ENCODE measurements at places on chromosomes 16 and 17.

GRCh38 chr16:58649707-58650106 is 20.1 kb upstream of the CNOT1 start:
- DNase-seq = no peak

DNA sequence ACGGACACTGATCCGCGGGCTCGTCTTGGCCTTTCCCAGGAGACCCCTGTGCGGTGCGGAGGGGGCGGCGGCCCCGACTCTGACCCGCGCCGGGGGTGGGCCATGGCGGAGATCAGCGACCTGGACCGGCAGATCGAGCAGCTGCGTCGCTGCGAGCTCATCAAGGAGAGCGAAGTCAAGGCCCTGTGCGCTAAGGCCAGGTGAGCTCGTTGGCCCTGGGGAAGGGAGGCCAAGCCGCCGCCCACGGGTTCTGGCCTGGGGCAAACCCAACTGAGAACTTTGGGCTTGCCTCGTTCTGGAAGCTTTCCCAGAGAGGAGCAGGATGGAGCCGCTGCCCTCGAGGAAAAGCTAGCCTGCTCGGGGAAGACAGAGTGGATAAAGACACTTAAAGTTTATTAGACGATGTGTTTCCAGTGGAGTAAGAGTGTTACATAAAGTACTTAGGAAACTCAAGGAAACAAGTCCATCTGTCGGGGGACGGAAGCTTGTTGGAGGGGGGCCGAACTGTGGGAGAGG is 540 bp downstream of the PPP4C start:
- DNase-seq = no peak

DNA sequence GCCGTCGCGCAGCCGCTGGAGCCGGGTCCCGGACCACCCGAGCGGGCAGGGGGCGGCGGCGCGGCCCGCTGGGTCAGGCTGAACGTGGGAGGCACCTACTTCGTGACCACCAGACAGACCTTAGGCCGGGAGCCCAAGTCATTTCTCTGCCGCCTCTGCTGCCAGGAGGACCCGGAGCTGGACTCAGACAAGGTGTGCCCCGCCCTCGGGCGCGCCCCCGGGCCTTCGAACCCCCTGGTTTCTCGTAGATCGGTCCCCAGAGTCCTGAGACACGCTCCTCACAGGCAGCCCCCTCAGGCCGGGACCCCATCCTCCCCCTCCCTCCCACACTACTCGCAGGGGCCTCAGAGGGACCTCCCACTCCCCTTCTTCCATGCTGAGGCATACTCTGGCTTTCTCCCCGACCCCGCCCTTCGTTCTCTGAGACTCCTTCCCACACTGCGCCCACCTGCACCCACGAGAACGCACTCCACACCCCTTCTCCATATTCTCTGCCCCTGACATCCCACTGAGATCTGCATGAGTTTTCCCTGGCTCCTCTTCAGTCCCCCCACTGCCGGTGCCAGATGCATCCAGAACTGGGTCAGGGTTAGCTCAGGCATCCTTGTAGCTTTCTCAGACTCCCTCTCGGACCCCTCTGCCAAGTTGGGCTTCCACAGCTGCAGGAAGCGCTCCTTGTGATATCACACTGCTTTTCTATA is 523 bp downstream of the KCTD2 start:
- no peak for DNase-seq

GRCh38 chr17:4472286-4472685 is 26.4 kb upstream of the SPNS2 start:
- no peak for DNase-seq

DNA sequence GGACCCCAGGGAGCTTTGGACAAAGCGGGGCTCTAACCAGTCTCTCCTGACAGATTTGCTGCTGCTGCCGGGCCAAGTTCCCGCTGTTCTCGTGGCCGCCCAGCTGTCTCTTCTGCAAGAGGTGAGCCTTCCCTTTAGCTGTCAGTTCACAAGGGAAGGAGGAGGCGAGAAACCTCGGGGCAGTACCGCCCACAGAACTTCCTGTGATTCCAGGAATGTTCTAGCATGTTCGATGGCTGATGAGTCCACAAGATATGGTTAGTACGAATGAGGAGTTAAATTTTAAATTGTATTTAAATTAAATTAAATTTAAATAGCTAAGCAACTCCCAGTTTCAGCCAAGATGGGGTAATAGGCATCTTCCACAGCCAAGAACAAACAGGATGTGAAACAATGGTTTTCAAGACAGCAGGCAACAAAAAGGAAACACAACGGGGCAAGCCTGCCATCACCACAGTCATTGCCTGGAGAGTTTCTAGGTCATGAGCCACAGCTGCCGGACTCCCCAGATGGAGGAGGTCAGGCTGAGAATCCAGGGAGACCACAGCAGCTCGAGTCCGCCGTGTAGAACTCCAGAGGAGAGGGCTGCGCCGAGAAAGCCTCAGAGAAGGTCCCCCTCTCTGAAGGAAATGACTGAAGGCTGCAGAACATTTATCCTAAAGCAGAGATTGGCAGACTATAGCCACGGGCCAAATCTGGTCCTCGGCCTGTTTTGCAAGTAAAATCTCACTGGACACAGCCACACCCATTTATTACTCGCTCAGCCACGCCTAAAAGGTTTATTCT is 9.5 kb upstream of the TCF25 start:
- no peak for DNase-seq

DNA sequence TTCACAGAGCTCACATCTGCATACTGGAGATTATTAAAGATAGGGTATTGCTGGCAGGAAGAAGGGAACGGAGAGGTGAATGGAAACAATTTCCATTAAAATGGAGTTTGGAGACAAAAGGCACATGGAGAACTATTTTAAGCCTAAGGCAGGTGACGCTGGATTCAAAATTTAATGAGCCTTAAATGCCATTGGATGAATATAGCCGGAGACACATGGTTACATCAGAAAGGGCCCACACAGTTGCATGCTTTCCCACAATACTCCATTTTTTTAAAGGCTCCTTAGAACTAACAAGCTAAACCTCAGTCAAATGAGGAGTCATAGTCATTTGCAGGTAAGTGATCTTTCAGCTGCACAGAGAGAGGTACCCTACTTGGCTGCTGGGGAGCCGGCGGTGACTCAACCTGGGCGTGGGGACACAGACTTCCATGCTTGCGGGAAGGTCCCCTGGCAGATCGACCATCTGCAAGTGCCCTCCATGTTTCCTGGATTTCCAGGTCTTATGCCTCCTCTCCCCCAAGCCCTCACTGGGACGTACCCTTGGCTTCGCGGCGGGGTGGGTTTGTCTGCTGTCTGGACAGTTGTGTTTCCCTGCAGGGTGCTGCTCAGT is 259.2 kb downstream of the CBLN1 start:
- no peak for DNase-seq

DNA sequence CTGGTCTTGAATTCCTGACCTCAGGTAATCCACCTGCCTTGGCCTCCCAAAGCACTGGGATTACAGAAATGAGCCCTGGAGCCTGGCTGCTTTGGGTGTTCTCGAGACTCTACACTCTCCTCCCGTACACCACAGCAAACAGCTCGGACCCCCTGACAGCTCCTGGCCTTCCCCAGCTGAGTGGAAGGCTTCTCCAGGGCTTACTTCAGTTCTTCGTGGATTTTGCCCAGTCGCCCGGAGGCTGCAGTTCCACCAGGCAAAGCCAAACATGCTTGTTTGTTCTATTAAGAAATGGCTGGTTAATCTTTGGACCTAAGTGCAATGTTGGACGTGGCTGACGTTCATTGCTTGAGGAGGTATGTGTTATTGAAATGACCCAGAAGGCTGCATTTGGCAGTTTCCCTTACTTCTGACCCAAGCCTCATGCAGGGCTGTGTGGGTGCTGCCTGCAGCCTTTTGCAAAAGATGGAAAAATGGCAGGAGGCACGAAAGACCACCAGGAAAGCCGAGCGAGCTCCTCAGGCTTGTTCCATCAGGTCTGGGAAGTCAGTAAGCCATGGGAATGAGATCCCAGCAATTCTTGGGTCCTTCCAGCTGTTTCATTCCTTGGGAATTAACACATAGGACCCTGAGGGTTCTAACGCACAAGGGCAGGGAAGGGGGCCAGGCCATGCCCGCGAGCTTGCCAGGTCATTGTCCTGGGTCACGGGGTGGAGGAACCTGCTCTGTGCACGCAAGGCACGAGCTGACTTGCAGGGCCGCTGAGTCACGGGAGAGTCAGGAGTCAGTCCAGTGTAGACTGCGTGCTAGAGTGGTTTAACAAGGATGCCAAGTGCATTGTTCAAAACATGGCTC is 23.9 kb upstream of the KLHDC4 start:
- DNase-seq = no peak

GRCh38 chr17:13986855-13987254 is 82.4 kb upstream of the COX10 start:
- no peak for DNase-seq

DNA sequence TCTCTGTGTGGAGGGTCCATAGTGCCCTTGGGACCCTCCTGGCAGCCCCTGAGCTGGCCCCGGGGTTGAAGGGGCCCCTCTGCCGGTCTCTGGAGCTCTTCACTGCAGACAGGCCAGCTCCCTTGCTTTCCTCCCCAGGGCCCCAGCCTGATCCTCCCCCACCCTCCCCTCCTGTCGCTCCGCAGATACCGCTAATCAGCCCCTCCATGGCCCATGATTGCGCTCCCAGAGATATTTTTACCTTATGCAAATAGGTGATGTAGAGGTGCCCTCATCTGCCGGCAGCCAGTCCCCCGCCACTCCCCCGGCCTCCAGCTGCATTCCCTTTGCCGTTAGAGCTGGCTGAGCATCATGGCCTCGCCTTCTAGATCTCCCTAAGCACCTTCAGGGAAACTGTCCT is 9.2 kb downstream of the MMP15 start:
- no peak for DNase-seq

GRCh38 chr17:30831257-30831656 is 509 bp upstream of the ATAD5 start:
- no peak for DNase-seq

GRCh38 chr16:11610580-11610979 is 23.9 kb upstream of the LITAF start:
- DNase-seq = no peak

GRCh38 chr17:7969433-7969832 is 33.0 kb upstream of the GUCY2D start:
- DNase-seq = no peak

GRCh38 chr17:81239714-81240555 is 817 bp downstream of the NDUFAF8 start:
- DNase-seq = no peak

DNA sequence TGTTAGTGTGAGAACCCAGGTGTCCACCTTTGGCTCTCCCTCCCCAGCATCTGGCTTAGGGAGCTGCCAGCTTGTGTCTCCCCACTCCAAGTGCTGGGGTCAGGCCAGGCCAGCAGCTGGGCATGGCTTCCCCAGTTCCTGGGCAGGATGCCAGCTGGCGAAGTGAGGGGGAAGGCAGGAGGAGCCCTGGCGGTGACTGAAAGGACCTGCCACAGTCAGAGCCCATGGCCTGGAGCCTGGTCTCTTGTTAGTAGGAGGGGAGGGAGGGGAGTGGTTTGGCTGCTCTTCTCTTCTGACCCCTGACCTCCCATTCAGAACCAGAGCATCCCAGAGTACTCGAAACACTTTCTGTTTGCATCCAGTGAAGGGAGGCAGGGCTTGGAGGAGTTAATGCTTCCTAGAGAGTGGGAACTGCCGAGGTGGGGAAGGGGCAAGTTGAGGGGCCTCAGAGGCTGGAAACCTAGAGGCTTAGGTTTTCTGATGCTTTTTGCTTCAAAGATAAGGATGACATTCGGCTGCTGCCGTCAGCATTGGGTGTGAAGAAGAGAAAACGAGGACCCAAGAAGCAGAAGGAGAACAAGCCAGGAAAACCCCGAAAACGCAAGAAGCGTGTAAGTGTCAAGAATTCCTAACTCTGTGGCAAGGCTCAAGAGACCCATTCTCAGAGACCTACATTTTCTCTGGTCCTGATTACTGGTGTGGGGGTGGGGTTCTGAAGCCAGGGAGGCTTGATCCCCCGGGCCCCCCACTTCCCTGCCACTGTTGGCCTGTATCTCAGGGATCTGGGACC is 772 bp downstream of the CHD3 start:
- DNase-seq = peak; percentile 99

GRCh38 chr17:63722403-63722802 is 19.2 kb downstream of the STRADA start:
- DNase-seq = no peak

GRCh38 chr17:32803544-32803943 is 73.4 kb downstream of the MYO1D start:
- no peak for DNase-seq

DNA sequence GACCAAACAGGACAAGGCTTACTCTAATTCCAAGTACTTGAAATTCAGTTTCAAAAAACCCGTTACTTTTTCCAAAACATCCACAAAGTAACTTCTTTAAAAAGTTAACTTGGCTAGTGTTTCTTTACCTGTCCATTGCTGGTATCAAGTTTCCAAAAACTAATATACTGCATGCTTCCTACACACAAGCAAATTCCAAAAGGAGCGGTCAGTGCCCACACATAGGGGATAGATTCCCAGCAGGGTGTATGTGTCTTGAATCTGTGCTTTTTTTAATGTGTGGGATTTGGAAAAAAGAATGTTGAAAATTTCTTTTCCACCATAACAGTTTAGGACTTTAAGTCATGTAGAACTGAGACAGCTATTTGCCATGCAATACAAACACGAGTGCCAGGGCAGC is 367.8 kb upstream of the SOX9 start:
- no peak for DNase-seq

GRCh38 chr16:56779906-56780305 is 50.0 kb downstream of the NUP93 start:
- DNase-seq = no peak

- no peak for DNase-seq
Observed at GRCh38 chr17:50887705-50888245, 21.6 kb upstream of the TOB1 start.

- DNase-seq = no peak
Observed at GRCh38 chr16:77555791-77556190, 121.0 kb upstream of the ADAMTS18 start.

- DNase-seq = no peak
Observed at GRCh38 chr17:80284631-80285030, 24.0 kb downstream of the RNF213 start.

- DNase-seq = no peak
Observed at GRCh38 chr16:85473909-85474620, 139.1 kb upstream of the GSE1 start.

- DNase-seq = peak; percentile 76
Observed at GRCh38 chr16:50591800-50592771, 43.9 kb downstream of the NKD1 start.

DNA sequence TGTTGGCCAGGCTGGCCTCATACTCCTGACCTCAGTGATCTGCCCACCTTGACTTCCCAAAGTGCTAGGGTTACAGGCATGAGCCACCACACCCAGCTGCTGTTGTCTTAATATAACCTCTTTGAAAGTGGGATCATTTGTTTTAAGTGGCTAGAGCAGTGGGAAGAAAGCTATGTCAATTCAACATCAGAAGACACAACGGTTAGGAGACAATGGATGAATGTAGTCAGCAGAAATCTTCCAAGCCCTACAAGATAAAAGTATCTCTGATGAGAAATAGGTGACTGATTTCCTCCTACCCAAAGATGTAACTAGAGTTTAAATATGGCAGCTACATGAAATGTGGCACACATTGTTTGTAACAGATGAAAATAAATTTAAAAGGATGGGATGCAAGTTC is 20.0 kb upstream of the TRIM25 start:
- DNase-seq = no peak

Data from LNCaP clone FGC (cell line).